ENCODE measurements at places on chromosomes 6 and 20.

DNA sequence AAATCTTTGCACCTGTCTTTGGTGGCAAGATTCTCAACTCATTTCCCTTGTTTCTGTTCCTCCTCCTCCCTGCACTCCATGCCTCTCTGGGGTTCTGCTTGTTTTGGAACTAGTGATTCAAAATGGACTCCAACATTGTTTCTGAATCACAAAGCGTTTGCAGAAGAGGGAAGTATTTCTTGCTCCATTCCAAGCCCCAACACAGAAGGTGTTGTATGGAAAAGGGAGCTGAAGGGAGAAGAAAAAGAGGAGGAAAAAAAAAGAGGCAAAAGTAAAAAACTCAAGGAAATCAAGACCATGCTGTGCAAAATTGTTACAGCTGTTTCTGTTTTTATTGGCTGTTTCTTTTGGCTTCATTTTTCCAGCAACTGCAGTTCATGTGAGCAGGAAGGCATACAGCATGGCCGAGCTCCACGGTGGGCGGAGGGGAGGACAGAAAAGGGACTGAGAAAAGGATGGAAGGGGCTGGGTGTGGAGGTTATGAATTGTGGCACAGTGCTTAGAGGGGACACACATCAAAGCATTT is 66.9 kb upstream of the PRL start:
- DNase-seq: no peak

DNA sequence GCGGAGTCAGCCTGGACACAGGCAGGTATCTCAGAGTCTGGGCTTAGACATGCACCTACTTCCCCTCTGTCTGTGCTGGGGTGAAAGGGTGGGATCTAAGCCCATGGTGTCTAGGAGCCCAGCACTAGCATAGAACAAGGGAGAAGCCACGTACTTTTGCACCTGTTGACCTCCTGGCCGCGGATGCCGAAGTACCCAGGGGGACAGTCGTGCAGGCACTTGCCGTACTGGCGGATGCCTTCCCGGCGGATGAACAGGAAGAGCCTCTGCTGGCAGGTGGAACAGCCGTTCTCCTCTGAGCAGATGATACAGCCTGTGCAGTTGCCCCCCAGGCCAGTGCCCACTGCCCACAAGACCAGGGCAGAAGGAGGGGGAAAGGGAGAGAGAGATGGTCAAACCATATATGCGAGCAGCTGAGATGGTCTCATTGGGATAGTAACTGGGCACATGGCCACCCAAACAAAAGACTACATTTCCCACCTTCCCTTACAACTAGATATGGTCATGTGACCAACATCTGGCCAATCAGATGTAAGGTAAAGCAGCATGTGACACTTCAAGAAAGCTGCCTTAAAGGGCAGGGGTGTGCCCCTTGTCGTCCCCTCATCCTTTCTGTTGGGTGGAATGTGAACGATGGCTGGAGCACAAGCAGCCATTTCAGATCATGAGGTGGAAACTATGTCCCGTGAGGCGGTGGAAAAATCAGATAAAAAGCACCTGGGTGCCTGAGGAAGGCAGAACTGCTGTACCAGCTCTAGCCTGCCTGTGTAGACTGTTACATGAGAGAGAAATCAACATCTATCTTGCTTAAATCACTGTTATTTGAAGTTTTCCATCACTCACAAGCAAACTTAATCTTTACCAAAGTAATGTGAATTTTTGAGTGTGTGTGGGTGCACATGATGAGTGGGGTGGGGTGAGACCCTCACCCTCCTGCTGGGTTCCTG is 34.0 kb downstream of the RSPO4 start:
- DNase-seq: peak; percentile 49

DNA sequence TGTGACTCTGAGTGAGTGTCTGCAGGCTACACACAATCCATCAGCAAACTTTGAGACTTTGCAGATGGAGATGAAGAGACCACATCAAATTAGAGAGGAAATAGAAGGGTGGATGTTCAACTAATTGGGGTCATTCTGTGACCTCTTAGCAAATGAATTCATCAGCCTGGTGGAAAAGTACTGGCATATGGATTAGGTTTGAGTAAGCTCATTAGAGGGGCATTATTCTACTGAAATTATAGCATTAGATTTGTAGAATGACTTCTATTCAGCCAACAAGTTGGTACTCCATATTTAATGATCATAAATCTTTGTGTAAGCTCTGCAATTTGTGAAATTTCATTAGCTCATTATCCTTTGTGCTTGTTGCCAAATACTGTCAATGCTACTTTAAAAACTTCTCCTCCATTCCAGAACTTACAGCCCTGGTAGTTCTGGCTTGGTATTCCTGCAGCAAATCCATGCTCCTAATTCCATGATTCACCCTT is 63.8 kb downstream of the ADTRP start:
- DNase-seq: no peak

DNA sequence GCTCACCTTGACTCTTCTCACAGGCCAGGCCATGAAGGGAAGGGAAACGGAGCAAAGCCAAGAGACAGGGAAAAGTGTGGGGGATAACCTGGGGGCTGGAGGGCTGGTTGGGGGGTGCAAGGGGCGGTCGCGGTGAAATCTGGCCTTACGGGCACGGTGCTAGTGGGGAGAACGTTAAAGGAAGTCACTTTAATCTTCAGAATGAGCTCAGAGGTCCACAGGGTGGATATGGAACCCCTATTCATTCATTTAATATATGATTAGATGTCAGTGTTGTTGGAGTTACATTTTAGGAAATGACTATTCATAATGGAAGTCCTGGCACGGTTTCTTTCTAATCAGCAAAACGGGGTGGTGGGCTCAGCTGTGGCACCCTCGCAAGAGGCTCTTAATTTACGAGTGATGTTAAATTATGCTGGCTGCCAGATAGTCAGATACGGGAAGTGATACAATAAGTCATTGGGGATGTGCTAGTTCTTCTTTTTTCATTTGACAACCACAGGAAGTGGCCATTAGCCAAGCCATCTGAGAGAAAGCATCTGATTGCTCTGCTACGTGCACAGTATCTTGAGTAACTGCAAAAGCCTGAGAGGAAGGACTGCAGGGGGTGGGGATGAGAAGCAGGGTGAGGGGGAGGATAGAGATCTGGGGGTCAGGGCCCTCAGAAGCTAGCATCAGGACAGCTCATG is 253.0 kb downstream of the QKI start:
- no peak for DNase-seq

DNA sequence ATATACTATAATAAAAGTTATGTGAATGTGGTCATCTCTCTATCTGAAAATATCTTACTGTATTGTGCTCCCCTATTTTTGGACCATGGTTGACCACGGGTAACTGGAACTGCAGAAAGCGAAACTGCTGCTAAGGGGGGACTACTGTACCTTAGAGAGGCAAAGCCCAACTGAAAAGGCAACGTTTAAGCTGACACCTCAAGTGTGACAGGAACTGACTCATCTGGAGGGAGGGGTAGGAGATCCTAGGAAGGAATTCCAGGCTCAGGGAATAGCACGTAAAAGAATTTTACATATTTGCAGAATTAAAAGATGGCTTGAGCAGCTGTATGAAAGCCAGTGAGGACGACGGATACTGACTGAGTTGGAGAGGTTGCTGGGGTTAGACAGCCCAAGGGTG is 34.8 kb downstream of the ELOVL2 start:
- DNase-seq: peak; percentile 64

- DNase-seq: no peak
Measured at GRCh38 chr6:2850538-2851113, 9.0 kb upstream of the SERPINB1 start.

GRCh38 chr6:159595173-159595572 is 97.9 kb downstream of the SOD2 start:
- peak; percentile 76 for DNase-seq

- DNase-seq: no peak
Measured at GRCh38 chr6:15452182-15452941, 206.5 kb downstream of the JARID2 start.

DNA sequence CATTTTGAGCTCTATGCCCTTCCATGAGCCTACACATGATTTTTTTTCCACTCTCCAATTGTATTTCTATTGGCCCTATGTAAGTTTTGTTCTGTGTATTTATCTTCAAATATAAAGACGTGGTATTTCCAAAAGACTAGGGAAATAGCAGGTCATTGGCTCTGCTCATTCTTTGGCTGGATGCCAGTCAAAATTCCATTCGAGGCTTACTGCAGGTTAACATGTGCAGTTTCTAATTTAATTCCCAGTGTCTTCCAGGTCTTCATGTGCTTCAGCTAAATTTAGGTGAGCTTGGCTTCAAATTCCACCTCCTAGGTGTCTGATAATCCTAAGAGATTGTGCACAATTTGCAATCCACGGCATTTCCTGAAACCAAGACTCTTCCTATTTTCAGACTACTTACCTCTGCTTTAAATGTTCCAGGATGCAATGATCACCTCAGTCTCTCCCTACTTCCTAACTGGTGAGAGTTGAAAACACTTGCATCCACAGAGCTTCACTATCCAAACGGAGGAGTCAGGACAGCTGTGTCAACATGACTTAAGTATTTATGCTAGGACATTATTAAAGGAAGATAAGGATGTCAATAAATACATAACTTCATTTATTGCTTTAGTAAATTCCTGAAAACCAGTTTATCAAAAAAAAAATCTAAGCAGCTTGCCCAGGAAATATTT is 236.1 kb downstream of the COL12A1 start:
- no peak for DNase-seq

DNA sequence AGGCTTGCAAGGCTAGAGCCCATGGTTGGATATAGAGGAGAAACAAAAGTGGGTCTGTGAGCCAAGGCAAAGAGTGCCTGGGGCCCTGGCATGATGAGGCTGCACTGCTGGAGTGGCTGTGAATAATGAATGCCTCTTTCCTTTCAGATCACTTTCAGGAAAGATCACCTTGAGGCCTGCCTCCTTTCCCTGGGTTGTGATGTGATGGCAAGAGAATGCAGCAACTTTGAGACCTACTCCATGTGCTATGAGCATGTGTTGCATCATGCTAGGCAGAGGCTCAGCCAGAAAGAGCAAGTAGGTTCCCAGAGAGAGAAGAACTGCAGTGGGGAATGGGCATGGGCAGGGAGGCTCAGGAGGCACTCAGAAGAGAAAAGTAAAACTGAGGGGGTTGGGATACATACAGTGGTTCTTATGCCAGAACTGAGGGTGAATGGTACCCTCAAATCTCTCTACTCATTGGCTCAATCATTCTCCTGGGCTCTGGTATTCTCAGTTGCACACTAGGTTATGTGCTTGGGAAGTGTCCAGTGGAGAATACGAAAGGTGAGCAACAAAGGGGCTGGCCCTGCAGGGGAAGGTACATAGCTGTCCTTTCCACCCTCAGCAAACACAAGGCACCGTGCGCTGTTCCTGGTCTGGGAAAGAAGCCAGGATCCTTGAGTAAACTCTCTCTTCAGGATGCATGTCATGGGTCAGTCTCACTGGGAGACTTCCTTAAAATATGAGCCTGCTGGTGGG is 45.9 kb downstream of the CD164 start:
- peak; percentile 42 for DNase-seq

- no peak for DNase-seq
Measured at GRCh38 chr6:1179571-1180459, 132.1 kb upstream of the FOXQ1 start.

DNA sequence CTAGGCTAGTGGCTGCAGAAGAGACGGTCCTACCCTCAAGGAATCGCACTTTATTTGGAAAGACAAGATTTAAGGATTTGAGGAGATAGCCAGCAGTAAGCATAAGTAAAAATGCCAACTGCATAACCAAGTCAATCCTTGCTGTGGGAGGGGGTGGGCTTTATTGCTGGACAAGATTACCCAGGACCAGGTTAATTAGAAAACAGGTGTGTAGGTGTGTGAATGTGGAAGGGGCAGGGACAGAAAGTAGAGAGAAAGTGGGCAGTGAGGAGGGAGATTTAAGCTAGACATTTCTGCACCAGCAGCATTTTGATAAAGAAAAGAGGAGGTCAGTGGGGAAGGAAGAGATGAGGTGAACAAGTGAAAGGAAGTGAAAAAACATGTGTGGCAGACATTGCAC is 89.7 kb upstream of the OGFRL1 start:
- no peak for DNase-seq

DNA sequence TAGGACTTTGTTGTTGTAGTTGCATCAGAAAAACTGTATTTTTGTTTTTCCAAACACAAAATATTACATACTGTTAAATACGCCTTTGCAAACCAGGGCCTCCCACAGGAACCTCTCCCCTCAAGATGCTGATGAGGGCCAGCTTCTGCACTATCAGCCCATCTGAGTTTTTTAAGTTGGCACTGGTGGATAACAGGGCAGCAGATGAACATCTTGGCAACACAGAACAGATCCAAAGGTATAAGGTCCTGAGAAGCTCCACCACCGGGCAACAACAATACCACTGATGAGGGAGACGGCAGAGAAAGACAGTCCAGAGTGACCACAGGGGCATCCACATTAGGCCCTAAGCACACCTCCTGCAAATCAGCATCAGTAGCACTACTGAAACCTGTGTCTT is 177.7 kb downstream of the DLL1 start:
- DNase-seq: no peak

- DNase-seq: no peak
Measured at GRCh38 chr6:49524541-49524940, 24.8 kb downstream of the GLYATL3 start.

DNA sequence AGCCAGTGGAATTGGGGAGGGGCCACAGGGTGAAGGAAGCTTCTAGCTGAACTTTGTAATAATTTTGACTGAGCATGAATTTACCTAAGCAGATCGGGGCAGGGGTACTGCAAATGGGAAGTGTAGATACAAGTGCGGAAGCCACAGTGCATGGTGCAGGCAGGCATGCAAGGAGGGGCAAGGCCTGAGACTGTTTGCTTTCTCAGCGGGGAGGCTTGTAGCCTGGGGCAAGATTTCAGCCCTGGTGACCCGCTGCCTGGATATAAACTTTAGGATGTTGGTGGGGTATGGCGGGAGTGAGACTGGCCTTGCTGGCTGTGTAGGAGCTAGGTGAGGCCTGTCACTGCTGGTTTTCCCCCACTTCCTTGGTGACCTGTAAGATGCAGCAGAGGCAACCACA is 266.4 kb upstream of the PREP start:
- no peak for DNase-seq

GRCh38 chr6:128513878-128514277 is 6.5 kb downstream of the PTPRK start:
- DNase-seq: no peak

DNA sequence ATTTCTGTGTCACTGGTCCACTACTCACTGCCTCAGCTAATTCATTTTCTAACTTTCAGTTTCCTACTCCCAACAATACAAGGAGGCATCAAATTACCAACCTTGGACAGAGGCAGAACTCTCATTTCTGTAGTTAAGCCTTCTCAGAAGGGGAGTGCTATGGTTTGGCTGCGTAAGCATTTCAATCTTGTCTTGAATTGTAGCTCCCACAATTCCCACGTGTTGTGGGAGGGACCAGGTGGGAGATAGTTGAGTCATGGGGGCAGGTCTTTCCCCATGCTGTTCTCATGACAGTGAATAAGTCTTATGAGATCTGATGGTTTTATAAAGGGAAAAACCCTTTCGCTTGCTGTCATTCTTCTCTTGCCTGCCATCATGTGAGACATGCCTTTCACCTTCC is 22.9 kb downstream of the HLA-DRA start:
- no peak for DNase-seq
